Smooth muscle cell of the brain vasculature (primary cell): ENCODE measurements at places on chromosomes 4 and X.

DNA sequence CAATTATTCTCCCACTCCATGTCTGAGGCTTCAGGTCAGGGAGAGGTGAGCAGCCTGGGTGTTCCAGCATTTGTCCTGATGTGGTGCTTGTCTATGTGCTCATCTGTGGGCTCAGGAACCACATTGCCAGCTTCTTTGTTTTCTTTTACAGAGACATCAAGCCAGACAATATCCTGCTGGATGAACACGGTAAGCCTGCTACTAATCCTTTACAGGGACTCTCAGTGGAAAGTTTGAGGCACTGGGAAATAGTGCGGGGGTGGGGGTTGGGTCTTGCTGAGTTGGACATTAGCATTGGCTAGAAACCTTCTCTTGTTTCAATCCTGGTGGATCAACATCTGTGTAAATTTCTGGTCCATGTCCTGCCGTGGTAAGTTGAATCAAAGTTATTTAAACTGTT, 310.3 kb downstream of the EVC2 start:
- DNase-seq = no peak

GRCh38 chrX:63282077-63282476, 69.1 kb downstream of the SPIN4 start:
- no peak for DNase-seq

DNA sequence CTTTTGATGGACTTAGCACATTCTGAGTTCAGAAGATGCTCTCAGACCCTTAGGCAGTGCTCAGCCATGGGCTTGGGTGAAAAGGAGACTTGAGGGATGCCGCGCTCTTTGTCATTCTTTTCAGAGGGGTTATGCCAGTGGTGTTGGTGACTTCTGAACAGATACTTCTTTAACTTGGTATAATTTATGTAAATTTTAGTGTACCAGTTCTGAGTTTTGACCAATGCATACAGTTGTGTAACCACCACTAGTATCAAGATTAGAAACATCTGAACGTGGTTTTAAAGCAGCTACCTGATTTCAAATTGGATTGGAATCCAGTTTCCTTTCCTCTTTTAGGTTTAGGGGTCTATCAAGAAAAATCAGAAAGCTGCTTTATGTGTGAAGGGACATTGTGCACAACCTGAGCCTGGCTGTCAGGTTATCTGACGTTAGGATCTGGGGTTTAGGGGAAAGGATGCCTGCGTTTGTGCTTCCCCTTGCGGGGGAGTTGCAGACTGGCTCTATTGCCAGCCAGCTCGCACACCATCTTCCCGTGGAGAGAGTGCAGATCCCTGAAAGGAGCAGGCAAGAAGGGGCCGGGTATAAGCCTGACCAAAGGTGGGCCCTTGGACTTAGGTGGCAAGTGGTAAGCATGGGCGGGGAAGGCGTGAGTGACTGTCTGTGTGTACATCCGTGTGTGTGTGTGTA, 19.0 kb downstream of the SMS start:
- DNase-seq = no peak

DNA sequence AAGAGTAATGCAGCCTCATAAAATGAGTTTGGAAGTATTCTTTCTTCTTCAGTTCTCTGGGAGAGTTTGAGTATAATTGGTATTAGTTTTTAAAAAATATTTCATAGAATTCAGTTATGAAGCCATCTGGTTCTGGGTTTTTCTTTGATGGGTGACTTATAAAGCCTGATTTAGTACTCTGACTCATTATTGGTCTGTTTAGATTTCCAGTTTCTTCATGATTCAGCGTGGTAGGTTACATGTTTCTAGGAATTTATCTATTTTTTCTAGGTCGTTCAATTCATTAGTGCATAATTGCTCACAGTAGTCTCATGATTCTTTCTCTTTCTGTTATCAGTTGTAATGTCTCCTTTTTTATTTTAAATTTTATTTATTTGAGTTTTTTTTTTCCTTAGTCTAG, 111.2 kb downstream of the CEP44 start:
- no peak for DNase-seq

- DNase-seq = no peak
Observed at GRCh38 chrX:20237864-20238263, 28.8 kb downstream of the RPS6KA3 start.

GRCh38 chr4:101155368-101155767, 192.0 kb downstream of the PPP3CA start:
- no peak for DNase-seq

DNA sequence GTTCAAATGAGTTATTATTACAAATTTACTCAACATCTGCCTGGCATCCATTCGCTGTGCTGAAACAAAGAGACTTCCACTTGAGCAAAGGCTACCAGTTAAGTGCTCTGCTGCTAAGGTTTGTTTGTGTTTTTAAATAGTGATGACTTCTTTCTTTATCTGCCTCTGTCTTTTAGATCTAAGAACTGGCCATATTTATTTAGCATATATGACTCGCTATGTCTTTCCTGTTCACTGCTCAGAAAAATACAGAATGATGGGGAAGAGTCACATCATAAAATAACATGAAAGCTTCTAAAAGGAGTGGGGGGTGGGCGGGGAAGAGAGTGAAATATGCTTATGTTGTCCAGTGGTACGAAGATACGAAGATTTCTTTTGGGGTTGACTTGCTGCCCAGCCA, 322.2 kb downstream of the GPAT3 start:
- DNase-seq = no peak

DNA sequence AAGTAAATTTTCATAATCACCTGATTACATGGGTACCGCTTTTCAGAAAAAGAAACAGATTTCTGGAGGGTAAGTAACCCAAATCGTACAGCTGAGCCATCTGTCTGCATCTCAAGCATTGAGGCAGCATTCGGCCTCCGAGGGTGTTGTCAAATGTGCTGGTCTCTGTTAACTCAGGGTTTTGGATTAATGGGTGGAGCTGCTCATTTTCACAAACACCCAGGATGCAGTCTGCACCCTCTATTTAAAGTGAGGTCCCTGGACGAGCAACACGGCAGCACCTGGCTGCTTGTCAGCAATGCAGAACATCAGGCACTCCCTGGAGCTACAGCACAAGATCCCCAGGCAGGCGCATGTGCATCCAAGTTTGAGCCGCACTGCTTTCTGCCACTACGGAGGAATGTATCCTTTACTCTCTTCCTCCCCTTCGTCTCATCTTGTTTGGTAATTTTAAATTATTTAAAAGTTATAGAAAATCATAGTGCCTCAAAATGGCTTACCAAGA, 24.7 kb upstream of the NAP1L5 start:
- DNase-seq = no peak

- no peak for DNase-seq
Observed at GRCh38 chr4:136634121-136634520, 898.2 kb downstream of the PCDH18 start.

DNA sequence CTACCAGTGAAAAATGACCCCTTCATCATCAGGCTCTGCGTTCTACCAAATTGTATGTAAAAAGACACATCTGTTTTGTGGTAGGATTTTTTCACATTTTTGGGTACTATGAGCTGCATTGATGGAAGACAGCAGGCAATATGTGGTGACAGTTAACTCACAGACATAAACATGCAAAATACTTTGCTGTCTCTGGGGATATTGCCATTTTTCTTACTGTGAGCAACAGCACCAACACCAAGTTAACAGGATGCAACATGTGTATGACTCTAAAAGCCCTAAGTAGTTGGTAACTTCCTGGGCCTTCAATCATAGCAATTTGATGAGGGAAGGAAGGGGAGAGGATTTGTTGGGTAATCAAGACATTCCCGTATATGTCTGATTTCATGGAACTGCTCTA, 56.4 kb upstream of the DRP2 start:
- no peak for DNase-seq

DNA sequence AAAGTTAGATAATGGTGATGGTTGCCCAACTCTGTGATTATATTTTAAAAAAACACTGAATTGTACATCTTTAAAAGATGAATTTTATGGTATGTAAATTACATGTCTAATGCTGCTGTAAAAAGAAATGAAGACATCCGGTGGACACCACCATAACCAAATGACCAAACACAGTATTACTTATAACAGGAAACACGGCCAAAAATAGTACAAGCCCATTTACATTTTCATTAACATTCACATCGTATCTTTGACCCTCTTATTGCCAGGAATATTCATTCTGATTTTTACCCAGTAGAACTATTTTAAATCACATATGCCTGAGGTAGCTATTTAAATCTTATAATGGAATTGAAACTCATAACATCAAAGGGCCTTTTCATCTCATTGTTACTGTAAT, 143.2 kb downstream of the CFAP47 start:
- DNase-seq = no peak

GRCh38 chrX:80335062-80335830, 85.0 kb upstream of the TENT5D start:
- DNase-seq = no peak

DNA sequence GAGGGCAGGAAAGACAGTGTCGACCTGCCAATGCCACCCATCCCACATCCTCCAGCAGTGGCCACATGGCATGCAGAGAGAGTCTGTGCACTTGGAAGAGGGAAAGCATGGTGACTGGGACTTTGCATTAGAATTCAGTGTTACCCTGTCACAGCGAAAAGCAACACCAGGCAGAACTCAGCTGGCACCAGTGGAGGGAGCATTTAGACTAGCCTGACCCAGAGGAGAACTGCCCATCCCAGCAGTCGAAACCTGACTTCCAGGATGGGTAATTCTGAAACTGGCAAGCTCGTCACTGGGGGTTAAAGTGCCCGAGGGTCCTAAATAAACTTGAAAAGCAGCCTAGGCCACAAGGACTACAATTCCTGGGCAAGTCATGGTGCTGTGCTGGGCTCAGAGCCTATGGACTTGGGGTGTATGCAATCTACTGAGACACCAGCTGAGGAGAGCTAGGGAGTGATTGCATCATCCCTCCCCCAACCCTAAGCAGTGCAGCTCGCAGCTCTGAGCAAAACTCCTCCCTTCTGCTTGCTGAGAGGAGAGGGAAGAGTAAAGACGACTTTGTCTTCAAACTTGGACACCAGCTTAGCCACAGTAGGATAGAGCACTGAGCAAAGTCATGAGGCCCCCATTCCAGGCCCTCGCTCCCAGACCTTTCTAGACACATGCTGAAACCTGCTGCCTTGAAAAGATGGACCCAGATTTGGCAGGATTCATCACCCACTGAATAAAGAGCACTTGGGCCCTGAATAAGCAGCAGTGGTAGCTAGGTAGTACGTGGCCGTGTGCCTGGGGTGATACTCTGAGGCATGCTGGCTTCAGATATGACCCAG, 68.8 kb downstream of the DDX60L start:
- DNase-seq = no peak

DNA sequence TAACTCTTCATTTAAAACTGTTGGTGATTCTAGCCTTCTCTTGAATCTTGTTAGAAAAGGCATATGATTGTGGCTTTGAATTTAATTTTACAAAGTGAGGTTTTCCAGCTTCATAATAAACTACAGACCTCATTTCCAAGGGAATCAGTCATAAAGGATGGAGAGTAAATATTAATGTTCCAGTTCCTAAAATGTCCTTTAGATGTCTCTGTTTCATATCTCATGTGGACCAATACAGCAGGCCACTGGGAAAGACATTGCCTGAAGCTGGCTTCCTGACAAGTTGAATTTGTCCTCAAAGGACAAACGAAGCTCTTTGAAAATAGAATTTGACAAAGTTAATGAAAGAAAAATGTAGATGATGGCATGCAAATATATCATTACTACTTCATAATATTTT, 125.4 kb downstream of the ZNF330 start:
- DNase-seq = no peak

DNA sequence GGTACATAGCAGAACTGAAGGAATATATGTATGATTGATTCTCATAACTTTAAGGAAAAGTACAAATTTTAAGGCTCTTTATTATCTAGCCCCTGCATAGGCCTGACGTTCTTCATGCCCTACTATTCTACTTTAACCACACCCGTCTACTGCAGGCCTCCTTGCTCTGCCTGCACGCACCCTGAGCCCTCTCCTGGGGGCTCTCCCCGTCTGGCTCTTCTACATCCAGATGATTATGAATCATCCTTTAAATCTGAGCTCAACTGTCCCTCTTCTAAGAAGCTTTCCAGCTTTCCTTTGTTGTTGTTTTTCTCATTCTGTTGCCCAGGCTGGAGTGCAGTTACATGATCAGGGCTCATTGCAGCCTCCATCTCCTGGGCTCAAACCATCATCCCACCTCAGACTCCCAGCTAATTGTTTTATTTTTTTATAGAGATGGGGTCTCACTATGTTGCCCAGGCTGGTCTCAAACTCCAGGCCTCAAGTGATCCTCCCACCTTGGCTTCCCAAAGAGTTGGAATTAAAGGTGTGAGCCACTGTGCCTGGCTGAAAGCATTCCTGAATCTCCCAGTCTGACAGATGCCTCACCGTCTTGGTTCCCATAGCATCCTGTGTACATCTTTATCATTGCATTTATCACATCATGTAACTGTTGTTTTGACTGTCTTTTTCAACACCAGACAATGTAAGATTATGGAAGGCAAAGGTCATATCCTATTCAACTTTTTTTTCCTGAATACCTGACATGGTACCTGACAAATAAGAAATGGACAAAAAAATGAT, 89.2 kb downstream of the WDFY3 start:
- DNase-seq = no peak

DNA sequence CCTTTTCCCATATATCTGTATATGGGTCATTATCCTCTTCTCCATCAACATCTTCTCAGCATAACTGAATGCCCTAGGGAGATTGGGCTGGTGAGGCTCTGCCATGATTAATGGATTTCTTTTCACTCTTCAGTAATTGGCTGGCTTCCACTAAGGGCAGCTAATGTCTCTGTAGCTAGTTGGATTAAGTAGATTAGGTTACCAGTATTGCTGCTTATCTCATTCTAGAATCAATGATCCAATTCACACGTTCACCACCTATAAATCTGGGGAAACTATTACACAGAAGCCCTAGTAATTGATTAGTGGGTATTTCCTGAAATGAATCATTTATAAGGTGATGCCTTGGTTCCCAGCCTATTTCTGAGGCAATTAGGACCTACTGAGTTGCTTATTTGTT, 94.8 kb downstream of the KDR start:
- no peak for DNase-seq

DNA sequence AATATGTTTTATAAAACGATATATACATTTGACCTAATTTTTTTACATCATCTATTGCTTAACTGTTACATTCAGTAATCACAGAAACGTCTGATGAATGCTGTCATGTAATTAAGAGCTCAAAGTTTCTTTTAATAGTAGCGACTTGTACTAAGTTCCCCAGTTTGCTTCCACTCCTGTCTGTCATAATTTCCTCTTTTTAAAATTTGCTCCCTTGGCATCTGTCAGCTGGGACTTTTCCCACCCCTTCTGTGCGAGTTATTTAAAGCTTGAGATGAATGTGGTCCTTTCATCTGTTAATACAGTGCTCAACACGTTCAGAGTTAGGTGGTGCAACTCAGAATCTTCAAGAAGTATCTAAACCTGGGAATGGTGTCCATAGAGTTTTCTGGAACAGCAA, 1.2 kb downstream of the RAP1GDS1 start:
- DNase-seq = no peak

- no peak for DNase-seq
Observed at GRCh38 chr4:95190751-95191436, 357.9 kb downstream of the UNC5C start.

- no peak for DNase-seq
Observed at GRCh38 chr4:164926301-164926700, 49.3 kb downstream of the APELA start.

DNA sequence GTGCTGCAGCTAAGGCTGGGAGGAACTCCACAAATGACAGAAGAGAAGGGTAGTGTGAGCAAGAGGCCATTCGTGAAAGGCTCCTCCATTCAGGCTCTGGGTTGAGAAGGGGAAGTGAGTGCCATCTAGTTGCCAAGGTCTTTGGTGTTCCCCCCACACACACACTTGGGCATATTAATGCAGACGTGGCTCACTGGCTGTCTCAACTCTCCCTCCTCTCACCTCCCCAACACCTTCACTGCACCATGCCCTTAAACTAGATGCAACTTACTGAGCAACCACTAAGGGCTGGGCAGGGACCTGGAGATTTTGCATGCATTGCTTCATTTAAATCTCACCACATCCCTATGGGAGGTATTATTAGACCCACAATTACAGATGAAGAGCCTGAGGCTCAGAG, 8.7 kb downstream of the CLRN2 start:
- no peak for DNase-seq
